DMS79 treated with DMSO at 0.1 percent for 48 hours (cell line): ENCODE measurements at places on chromosomes 3 and 15.

DNA sequence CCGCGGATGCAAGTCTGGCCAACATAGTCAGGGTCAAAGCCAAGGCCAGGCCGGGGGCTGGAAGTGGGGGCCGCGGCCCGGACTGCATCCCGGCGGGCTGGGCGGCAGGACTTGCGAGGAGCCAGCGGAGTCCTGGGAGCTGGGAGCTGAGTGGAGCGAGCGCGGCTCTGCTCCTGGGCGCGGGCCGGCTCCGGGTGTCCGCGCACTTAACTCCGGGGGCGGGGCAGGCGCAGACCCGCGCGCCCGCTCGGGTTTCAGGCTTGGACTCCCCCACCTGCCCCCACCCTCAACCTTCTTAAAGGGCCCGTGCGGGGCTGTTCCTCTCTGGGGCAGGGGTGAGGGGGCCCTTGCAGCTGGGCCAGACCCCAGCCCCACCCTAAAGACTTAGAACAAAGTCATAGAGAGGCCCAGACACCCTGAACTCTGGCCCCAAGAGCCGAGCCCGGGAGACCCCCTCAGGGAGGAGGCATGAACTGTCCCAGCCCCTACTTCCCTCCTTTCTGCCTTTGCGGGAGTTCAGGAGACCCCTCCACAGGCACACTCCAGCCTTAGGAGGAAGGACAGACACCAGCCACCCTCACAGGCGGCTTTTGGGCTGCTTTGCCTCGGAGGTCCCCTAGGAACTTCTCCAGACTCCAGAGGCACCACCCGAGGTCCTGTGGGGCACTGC lies at the start of gene CSPG4:
CSPG4 (minus strand) TSS at position 181 of the 670 bp plus-strand sequence; CDS start at position 88, 93 bp downstream.
- DNase-seq = peak; percentile 10

DNA sequence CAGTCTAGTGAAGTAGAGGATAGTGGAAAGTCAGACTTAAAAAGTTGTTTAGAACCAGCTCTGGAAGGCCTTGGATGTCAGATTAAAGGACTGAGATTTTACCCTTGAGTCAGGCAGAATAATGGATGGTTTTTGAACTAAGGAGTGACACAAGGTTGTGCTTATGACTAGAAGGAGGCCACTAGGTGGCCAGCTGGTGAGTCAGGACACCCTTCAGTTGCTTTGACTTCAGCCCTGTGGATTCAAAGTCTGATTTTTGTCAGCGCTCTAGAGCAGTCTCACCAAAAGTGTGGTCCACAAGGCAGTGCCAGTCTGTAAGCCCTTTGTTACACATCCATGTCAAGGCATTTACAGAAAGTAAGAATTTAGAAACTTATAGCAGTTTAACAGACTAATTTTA lies 3.8 kb upstream of the GABPB1 start:
- no peak for DNase-seq

- DNase-seq = no peak
Measured at GRCh38 chr3:58216496-58217195, 5.9 kb upstream of the DNASE1L3 start.

DNA sequence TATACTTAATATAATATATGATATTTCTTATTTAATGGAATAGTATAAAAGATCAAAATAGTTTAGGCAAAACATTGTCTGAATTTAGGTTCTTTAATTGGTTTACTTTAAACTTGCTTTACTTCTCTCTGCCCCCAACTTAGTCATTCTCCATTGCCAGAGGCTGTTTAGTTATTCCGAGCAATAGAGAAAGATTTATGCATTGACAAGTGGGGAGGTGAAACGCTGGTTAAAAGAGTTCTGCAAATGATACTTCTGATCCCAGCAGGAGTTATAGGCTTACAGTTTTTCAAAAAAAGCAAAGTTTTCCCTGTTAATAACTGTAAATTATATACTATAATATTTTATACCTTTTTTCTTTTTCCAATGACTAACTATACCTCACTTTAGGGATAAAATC lies 145.4 kb downstream of the EPHA3 start:
- DNase-seq = no peak

DNA sequence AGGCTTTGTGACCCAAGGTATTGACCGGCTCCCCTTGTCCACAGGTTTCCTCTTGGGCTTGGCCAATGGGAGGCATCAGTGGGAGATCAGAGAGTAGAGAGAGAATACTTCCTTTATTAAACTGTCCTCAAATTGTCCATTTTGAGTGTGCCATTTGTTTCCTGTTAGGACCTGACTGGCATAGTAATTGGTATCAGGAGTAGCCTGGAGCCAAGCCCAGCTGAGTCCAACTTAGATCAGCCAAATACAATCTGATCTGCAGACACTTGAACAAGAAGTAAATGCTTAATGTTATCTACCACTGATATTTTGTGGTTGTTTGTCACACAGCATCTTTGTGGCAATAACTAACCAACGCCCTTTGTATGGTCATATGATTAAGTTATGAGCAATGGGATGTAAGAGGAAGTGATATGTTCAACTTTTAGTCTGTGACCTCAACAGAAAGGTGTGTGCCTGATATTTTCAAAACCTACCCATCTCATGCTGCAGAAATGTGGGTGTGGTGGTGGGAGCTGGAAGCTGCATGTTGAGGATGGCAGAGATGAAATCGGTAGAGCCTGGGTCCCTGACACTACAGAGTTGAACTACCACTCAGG lies 13.3 kb downstream of the MYD88 start:
- no peak for DNase-seq
